ENCODE measurements at places on chromosomes 2 and 18.

DNA sequence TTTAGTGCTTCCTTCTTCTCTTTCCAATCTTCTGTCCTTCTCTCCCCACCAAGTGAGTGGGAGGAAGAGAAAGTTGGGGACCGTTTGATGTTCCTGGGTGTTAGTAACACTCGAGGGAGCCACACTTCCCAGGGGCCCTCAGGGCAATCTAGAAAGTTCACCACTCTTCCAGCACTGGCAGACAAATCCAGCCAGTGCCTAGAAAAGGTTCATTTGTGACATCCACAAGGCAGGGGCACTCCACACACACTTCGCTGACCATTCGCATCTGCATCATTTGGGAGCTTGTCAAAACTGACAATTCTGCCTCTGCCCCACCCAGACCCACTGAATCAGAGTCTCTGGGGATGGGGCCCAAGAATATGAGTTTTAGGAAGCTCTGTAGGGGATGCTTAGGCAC lies 86.8 kb upstream of the ST3GAL5 start:
- no peak for ATAC-seq

- no peak for ATAC-seq
Observed at GRCh38 chr2:118841450-118841827, 6.0 kb downstream of the EN1 start.

DNA sequence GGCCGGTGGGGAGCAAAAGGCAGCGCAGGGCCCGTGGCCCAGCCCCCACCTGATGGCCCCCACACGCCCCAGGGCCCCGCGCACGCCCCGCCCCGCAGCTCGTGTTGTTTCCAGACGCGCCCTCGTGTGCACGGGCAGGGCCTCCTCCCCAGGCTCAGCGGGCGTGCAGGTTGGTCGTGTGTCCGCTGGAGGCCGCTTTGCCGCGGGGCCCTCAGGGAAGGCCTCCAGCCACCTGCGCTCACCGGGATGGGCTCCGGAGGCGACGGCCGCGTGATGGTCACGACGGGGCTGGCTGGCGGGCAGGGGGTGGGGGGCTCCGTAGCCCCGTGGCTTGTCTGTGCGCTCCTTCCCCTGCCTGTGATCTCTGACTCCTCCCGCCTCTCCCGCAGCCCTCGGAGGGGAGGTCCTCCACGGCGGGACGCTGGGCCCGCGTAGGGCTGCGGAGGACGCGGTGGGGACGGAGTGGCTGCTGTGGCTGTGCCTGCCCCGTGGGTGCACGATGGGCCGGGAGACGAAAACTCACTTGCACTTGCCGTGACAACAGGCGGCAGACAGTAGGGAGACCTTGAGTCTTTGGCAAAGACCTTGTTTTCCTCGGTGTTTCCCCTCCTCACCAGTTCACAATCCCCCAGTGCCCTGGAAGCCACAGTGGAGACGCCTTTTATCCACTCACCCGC lies 67.1 kb downstream of the RTP5 start:
- peak; percentile 31 for ATAC-seq

GRCh38 chr2:99488539-99489062 lies 1.2 kb downstream of the REV1 start:
- ATAC-seq, result no peak

GRCh38 chr2:11419781-11420180 lies 46.2 kb downstream of the E2F6 start:
- ATAC-seq, result no peak

DNA sequence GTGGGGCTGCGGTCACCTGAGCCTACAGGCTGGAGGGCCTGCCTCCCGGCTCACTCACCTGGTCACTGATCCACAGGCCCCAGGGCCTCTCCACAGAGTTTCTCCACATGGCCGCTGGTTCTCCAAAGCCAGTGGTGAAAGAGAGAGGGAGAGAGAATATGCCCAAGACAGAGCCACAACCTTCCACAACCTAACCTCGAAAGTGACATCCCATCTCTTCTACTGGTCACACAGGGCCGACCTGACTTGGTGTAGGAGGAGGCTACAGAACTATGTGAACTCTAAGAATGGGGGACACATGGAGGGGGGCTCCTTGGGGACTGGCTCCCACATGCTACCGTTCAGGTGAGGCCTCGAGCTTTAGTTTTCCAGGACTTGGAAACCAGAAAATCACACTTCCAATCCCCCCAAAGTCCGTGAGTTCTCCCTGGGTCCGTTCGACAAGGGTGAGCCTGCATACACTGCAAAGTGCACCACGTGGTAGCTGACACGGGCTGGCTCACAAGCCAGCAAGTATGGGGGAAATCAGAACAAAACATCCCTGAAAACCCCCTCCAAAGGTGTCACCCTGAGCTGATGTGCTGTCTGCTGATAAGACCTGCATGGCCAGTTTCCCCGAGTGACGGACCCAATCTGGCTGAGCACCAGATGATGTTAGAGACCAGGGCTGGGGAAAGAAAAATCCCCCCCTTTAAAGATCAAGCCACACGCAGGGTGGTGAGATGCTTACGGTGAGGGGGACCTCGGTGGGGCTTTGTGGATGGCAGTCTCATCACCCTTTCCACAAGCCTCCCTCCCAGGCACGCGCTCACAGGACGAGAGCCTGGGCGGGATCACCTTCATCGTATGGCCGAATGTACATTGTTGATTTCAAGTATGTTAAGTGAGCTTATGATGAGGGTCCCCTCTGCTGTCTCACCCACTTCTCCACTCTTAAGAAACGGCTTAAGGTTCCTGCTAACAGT lies 54.2 kb upstream of the SEMA4C start:
- peak; percentile 29 for ATAC-seq

DNA sequence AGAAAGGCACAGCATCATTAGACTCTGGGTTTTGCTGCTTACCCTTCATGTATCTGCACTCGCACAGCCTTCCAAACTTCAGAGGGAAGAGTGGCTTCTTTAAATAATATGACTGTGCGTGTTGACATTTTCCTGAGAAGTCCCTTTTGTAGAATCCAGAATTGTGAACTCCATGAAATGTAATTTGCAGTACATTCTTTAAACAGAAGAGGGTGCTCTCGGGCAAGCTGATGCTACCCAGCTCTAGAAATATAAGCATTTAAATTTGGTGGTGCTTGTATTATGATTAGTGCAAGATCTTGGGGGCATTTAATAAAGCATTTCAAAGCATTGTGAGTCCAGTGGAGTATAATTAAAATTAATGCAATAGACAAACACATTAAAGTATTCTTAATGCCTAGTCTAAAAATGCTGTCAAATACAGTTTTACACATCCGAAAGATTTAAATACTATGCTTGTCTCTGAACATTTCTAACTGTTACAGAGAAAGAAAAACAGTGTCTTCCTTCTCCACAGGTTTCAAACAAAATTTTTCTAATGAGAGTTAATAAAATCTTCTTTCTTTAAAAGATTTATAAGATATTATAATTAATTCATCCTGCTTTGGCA lies 17.3 kb upstream of the GTF2A1L start:
- ATAC-seq, result no peak

GRCh38 chr2:67599561-67599960 lies 202.4 kb downstream of the ETAA1 start:
- ATAC-seq, result no peak

DNA sequence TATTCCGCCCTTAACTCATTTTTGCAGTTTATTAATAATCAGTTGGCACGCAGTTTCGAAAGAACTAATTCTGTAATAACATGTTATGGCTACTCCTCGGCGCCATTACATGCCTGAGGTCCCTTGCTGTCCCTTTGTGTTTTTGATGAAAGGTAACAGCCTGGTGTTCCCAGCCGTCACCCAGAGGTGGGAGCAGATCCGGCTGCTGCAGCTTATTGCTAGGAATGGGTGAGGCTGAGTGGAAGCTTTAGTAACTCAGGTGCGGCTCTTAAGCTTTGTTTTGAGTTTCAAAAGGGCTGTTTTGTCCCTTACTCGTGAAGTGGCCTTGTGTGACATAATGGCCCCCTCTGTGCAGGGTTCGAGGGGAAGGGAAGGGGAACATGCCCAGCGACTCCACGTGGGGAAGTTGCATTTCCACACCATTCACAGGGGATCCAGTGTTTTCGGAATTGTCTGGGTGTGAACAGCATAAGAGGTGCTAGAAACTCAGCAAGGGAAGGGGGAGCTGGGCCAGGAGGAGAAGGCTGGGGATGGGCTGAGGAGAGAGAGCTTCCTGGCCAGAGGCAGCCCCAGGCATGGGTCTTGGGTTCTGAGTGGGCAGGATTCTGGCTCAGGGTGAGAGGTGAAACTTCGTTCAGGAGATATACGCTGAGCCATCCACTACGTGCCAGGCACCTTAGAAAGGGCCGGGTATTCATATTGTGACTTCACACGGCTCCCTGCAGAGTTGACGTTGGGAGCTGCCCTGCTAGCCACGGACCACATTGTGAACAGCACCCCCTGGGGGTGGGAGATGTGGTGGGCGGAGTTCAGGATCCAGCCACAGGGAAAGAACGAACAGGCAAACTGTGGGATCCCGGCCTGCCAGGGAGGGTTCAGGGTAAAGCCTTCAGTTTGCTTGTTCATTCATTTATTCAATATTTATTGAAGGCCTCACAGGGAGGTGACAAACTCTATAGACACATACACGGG lies 84.4 kb downstream of the TGOLN2 start:
- ATAC-seq, result no peak

DNA sequence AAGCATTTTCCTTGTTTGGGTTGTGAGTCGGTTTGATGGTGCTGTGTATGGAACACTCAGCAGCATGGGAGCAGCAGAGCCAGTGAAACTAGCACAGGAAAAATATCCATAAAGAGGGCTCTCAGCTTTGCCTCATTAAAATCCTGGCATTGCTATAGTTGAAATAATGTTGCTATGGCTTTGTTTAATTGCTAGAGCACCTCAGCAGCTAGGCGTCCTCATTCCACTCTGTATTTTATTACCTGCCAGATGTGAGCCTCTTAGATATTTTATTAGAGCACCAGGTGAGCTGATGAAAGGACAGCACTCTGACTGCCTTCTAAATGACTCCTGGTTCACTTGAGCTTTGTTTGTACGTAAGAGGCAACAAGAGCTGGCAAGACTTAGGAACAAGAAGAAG lies 232.4 kb downstream of the MTX2 start:
- no peak for ATAC-seq

DNA sequence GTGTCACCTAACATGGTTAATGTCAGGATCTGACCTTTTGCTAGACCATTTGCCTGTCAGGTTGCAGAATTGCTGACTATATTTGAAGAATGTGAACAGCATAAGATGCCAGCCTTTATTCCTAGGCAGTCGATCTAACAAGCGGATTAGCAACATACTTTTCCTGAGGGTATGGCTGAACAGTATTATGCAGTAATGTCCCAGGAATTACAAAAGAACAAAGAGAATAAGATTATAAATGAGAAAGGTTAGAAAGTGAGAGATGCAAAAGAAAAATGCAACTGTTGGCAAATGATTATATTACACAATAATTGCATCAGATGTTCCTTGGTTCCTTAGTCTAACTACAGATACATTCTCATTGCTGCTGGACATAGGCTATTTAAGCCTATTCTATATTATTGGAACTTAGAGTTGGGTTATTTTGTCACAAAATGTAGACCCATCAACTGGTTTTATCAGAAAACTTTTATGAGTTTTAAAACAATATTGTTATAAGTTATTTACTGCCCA lies 647.1 kb upstream of the CRIM1 start:
- no peak for ATAC-seq

DNA sequence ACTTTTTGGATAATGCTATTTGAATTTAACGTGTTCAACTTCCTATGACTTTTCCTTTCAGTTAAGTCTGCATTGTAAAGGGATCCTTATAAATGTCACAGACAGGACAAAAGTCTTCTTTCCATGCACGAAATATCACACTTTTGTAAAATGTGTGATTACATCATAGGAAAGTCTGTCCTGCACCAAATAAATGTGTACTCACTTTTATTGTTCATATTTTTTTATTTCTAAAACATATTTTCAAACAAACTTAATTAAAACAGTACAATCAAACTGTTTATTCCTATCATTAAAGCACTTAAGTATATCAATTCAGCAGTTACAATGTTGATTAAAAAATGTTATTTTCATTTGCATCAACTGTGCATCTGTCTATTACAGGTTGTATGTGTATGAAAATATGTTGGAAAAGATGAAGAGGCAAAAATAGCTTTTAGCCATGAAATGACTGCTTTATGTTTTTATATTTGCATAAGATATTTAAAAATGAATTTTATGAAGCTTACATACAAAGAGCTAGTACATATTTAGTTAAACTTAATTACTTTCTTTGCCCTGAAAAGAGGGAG lies 105.6 kb downstream of the CSRNP3 start:
- no peak for ATAC-seq

- no peak for ATAC-seq
Observed at GRCh38 chr18:78246050-78246449, 733.6 kb upstream of the SALL3 start.

GRCh38 chr2:207869784-207870778 lies 100.4 kb upstream of the FZD5 start:
- no peak for ATAC-seq

GRCh38 chr2:133270550-133270949 lies 297.7 kb downstream of the NCKAP5 start:
- no peak for ATAC-seq

DNA sequence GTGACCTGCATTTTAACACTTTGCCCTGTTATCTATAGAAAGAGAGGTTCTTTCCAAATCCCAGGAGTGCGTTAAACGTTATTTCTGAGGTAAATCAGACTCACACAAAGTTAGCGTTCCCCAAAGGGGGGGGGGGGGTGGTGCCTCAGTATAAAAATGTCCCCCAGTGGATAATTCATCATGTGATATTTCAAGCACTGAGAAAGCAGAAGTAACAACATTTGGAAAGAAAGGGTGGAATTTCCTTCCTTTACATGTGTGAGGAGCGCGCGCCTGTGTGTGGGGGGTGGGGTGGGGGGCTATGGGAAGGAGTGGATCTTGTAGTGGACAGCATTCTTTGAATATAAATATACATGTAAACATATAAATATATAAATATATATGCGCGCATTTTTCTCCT lies 630.9 kb downstream of the NYAP2 start:
- no peak for ATAC-seq

Data from stimulated activated memory B cell treated with anti-CD40 and anti-IgM and Interleukin-4, amounts not matched to agents 10 μg/mL and 1 μg/mL and 100 μg/mL, for 72 hours (primary cell).